ENCODE measurements at places on chromosomes 7 and 10. TPM values are rescaled to one million over a fixed set of nuclear protein-coding genes. Genes with fewer than 3 reads are reported as not detected.

TMEM254 gene
- total RNA-seq: 14.5 TPM

DNA sequence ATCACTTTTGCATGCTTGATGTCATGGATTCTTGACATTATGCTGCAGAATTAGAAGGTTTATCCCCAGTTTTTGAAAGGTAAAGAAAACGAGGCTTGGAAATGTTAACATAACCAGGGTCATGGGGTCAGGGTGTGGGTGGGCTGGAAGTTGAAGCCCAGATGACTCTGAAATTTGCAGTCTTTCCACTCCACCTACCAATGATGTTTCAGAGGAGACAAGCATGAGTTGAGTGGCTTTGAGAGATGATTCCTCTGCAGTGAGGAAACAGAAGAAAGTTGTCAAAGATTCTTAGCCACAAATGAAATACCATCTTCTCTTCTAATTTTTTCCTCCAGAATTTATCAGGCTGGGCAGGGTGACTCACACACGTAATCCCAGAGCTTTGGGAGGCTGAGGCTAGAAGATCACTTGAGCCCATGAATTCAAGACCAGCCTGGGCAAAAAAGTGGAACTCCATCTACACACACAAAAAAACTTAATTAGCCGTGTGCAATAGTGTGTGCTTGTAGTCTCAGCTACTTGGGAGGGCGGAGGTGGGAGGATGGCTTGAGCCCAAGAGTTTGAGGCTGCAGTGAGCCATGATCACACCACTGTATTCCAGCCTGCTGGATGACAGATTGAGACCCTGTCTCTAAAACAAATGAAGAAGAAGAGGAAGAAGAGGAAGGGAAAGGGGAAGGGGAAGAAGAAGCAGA, 239.1 kb upstream of the AUTS2 start:
- no peak for DNase-seq

DNA sequence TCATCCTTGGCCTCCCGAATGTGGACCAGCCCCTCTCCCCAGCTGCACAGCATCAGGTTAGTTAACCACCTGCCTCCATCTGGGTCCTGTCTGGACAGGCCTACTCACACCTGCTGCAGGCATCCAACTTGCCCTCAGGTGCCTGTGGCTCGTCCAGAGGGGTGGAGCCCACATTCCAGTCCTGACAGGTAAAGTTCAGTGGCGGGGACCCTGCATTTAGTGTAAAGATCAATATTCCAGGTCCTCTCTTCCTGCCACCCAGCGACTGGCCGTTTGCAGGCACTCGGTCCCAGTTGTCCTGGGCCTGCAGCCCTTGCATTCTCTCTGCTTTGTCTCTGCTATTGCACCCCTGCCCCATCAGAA, 15.0 kb downstream of the HTRA1 start:
- no peak for DNase-seq

SPDYE16 gene
- 0.28 TPM for total RNA-seq

- no peak for DNase-seq
These were observed 56.5 kb upstream of the KDM7A start for GRCh38 chr7:140232957-140233917.

- no peak for DNase-seq
These were observed 805 bp downstream of the RASGEF1A start for GRCh38 chr10:43265799-43266721.

GRCh38 chr7:152078025-152078424, 52.6 kb downstream of the GALNT11 start:
- no peak for DNase-seq

DNA sequence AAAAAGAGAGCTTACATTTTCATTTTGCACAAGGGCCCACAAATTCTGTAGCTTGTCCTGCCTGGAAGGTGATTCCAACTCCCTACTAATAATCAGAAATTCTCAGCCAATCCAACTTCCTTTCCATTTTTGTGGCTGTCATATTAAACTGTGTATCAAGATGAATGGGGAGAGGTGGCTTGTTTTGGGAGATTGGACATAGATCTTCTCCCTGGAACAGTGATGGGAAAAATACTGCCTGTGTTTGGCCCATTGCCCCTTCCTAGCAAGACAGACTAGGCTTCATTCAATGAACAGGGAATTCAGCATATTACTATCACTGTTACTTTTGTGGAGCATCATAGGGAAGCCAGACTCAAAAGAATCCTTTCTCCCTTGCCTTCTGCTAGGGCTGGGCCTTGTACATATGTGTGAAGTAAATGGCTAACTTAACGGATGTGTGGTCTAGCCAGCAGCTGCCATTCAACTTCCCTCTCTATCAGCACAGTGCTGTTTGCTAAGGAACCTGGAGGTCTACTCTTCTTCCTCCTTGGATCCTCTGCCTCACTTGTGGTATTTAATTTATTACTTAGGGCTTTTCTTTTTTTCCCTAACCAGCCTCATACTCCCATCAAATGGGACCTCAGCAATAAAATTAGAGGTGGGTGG, 326.0 kb downstream of the BICC1 start:
- DNase-seq: no peak
